Fibroblast of skin of right quadriceps (primary cell): ENCODE measurements at places on chromosomes 16 and 17.

DNA sequence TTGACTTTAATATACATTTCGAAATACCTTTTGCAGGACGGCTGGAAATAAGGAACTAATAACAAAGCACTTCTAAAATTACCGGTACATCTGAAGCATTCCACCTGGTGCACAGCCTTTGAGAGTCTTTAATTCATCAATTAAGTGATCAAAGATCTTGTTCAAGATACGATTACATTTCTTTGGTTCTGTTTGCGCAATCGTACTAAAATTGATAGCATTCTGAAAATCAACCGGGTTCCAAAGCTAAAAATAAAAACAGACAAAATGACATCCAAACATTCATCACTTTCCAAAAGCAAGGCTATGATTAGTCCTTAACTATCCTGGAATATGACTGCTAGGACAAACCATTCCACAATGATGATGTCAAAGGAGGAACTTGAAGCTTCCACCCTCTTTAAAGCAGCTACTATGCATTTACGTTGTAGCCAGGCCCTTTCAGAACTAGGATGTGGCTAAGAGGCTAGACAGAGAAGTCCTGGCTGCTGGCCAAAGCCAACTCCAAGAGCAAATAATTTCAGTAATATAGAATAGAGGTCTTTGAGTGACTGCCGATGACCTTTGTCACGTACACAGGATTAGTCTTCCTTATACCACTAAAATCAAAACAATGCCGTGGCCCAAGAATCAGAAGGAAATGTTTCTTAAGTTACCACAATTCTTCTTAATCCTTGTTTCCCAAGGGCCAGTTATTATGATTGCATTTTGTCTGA lies 299.8 kb upstream of the PSMD7 start:
- peak; percentile 21 for DNase-seq

DNA sequence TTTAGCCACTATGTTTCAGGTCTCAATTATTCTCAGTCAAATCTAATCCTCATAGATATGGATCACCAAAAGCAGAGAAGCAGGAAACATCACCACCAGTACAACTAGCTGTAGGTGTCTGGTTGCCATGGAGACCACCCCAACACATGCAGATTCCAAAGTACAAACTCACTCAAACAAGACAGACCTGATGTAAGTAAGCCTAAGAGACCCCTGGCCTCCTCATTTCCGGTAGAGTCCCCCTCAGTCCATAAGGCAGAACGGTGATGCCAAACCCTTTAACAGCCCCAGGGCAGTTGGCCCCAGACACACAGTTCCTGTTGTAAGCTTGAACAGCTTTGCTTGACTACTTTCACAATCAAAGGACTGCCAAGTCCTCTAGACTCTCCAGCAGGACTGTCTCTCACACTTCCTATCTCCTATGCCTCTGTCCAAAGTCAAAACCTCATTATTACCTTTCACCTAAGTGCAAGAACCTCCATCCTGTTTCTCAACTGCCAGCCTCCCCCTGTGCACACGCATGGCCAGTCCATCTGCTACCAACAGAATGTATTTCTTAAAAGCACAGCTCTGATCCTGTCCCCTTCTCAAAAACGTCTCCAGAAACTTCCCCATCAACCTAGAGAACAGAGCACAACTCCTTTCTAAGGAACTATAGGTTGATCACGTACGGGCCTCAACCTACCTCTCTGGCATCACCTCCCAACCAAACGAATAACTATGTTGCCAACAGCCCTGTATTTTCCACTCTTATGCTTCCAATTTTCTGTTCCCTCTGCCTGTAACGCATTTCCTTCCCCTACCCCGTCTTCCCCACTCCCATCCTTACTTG lies 23.9 kb downstream of the SLC39A11 start:
- DNase-seq = peak; percentile 76

DNA sequence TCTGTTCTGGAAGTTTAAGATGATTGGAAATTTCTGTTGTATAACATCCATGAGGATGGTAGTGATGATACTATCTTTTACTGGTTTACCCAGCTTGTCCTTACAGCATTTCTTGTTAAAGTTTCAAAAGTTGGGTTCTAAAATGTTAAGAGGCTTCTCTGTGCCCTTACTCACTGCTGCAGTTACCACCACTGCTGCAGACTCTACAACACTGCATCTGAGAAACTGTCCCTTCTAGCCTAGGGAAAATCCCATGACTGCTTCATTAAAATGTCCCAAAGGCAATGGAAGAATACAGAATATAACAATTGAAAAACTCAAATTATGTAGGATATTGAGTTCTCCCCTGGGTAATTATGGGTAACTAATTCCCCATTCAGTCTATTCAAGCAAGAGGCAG lies 3.8 kb upstream of the NSRP1 start:
- DNase-seq = no peak

GRCh38 chr17:55177855-55178217 lies 86.9 kb upstream of the HLF start:
- peak; percentile 11 for DNase-seq
